WTC11 (cell line): ENCODE measurements at places on chromosomes 5 and 9. TPM values are rescaled to one million over a fixed set of nuclear protein-coding genes. Genes with fewer than 3 reads are reported as not detected.

ETF1 gene
- 110 to 137 TPM (median 115 TPM) in 3 replicates for total RNA-seq

PCDHAC1 gene
- 8.2 to 8.6 TPM (median 8.4 TPM) in 3 replicates for total RNA-seq

PRDM9 gene
- total RNA-seq, result 0.15 TPM in 1 of 3 replicates, not detected in the others

DNA sequence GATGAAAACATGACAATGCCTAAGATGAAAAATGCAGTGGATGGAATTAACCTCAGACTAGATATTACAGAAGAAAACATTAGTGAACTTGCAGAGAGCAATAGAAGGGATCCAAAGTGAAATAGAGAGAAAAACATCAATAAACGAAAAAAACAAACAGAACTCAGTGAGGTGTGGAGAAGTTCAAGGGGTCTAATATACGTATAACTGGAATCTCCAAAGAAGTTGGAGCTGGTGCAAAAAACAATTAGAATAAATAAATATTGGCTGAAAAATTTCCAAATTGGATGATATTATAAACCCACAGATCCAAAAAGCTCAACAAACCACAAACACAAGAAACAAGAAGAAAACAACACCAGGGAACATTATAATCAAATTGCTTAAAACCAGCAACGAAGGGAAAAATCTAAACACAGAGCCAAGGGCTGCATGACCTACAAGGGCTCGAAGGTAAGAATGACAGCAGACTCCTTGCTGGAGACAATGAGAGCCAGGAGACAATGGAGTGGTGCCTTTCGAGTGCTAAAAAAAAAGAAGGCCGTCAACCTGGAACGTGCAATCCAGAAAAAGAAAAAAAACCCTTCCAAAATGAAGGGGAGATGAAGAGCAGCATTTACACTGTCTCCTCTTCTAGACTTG is 11.8 kb downstream of the FAM163B start:
- no peak overlapping the region for H3K27ac ChIP-seq
- H3K4me1 ChIP-seq, result peaks cover 3% of the 10 kb centered on the region; the same call in 1 of the 2 replicates
- DNase-seq, result no peak
- peaks cover 17% of the 10 kb centered on the region for H3K27me3 ChIP-seq
- H3K4me3 ChIP-seq, result no peak overlapping the region
- peaks cover 18% of the 10 kb centered on the region for H3K36me3 ChIP-seq

- no peaks in the 10 kb centered on the region for H3K27me3 ChIP-seq
- no peak for DNase-seq
- H3K4me1 ChIP-seq, result no peaks in the 10 kb centered on the region
- H3K27ac ChIP-seq, result no peak overlapping the region
- no peak overlapping the region for H3K4me3 ChIP-seq
These were observed 104.2 kb downstream of the LIFR start for GRCh38 chr5:38452201-38452600.

- H3K27me3 ChIP-seq, result no peaks in the 10 kb centered on the region
- H3K36me3 ChIP-seq, result peaks cover 2% of the 10 kb centered on the region; the same call in 1 of the 2 replicates
- no peak overlapping the region for H3K4me3 ChIP-seq
- 0 out of 2 replicates have a peak, but pooled peaks cover 5% of the 10 kb centered on the region for H3K4me1 ChIP-seq
These were observed 421.1 kb downstream of the KIF4B start for GRCh38 chr5:155434681-155435080.

- H3K27me3 ChIP-seq, result no peaks in the 10 kb centered on the region; the same call in 1 of the 2 replicates
- H3K36me3 ChIP-seq, result peaks cover 17% of the 10 kb centered on the region
- no peak overlapping the region for H3K27ac ChIP-seq
- H3K4me1 ChIP-seq, result no peaks in the 10 kb centered on the region
These were observed 17.2 kb upstream of the GCNT1 start for GRCh38 chr9:76441551-76442322.

GRCh38 chr9:88702985-88703384 is 168.0 kb downstream of the NXNL2 start:
- H3K4me1 ChIP-seq, result no peaks in the 10 kb centered on the region
- no peak for DNase-seq
- no peak overlapping the region for H3K4me3 ChIP-seq
- H3K27me3 ChIP-seq, result no peaks in the 10 kb centered on the region
- H3K27ac ChIP-seq, result no peak overlapping the region

- H3K27ac ChIP-seq, result peak overlapping the region; percentile 87
- no peaks in the 10 kb centered on the region for H3K27me3 ChIP-seq
- H3K4me1 ChIP-seq, result peaks cover 92% of the 10 kb centered on the region
These were observed 74.0 kb downstream of the GNAQ start for GRCh38 chr9:77957652-77958051.

DNA sequence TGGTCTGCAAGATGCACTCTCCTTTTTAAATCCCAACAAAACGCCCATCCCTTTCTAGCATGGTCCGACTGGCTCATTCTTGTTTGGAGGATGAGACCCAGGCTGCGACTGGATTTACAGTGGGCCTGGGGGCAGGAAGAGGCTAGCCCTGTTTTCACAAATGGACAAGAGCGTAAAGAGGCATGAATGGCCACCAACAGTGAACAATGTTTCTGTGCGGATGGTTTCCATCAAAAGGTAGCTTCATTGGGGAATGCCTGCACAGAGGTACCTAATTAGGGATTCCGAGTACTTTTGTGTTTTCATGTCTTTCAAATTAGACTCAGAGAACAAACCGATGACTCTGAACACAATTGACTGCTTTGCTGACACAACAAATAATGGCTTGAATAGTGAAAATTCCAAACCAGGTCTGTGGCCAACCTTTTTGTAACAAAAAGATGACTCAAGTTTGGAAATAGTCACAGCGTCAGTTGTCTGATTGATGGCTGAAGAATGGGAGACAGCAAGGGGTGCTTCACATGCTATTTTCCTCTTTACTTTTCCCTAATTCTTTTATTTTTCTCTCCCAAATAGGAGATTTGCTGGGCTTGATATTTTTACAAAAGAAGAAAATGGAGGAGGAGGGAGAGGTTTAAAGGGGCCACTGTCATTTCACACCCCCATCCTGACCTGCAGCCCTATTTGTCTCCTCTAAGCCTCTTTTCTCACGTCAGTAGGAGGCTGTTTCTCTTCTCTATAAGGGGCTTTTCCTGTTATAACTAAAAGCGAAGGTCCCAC is 208.1 kb upstream of the S1PR3 start:
- H3K36me3 ChIP-seq, result no peaks in the 10 kb centered on the region
- H3K4me3 ChIP-seq, result no peak overlapping the region
- peaks cover 10% of the 10 kb centered on the region for H3K4me1 ChIP-seq
- no peaks in the 10 kb centered on the region for H3K27me3 ChIP-seq
- no peak overlapping the region for H3K27ac ChIP-seq

DNA sequence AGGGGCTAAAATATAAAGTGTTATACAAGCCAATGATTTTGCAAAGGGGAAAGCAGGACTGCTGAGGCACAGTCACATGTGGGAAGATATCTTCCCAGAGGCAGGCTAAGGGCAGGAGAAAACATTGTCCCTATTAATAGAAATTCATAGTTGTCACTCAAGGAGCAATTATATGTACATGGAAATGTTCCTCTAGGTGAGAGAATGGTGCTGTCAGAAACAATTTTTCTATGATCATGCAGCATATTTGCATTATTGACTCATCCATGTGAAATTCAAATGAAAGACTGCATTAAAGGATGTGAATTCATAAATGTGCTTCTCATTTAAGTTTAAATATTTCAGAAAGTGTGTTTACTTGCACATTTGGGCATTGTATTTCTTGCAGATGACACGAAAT is 775.9 kb upstream of the CDH9 start:
- peaks cover 4% of the 10 kb centered on the region; the same call in 1 of the 2 replicates for H3K36me3 ChIP-seq
- DNase-seq, result no peak
- H3K27ac ChIP-seq, result no peak overlapping the region
- no peaks in the 10 kb centered on the region for H3K4me1 ChIP-seq
- H3K4me3 ChIP-seq, result no peak overlapping the region
- H3K27me3 ChIP-seq, result peaks cover 3% of the 10 kb centered on the region; the same call in 1 of the 2 replicates

DNA sequence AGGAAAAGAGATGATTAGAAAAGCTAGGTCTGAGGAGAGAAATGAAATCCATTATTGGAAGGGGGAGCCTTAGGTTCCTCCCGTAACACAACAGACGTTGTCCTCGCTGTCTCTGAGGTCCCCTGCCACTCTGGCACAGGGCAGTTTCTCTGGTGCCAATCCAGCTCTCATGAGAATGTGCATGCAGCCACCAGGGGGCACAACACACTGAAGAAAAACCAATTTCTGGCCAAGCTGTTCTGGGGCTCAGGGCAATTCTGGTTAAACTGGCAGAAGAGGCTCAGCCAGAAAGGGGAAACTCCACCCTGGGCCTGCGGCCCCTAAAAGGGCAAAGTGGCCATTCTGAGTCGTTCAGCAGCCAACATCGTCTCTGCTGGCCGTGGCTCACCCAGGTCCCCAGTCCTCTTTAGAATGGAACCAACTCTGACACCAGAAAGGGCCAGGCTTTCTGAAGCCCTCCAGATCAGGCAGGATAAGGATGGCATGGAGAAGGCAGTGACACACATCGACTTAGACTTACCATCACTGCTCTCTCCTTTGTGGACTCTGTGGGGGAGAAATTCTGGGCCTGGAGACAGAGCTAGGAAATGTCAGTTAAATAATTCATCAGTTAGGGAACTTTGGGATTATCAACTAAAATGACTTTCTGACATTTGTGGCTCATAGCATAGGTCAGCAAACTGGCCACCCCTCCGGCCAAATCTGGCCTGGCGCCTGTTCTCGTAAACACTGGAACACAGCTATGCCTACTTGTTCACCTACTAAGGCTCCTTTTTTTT is 58.5 kb upstream of the GOLPH3 start:
- DNase-seq, result peak; percentile 77
- H3K27ac ChIP-seq, result 0 out of 2 replicates have a peak overlapping the region, but pooled peaks have one; percentile 7
- peaks cover 4% of the 10 kb centered on the region; the same call in 1 of the 2 replicates for H3K4me1 ChIP-seq
- peaks cover 67% of the 10 kb centered on the region for H3K36me3 ChIP-seq
- H3K4me3 ChIP-seq, result no peak overlapping the region

- H3K36me3 ChIP-seq, result no peaks in the 10 kb centered on the region
- H3K4me1 ChIP-seq, result peaks cover 9% of the 10 kb centered on the region
These were observed 38.2 kb upstream of the EXOC3 start for GRCh38 chr5:404666-405241.

GRCh38 chr9:122125509-122126330 is 32.6 kb upstream of the TTLL11 start:
- no peak overlapping the region for H3K27ac ChIP-seq
- peaks cover 43% of the 10 kb centered on the region for H3K27me3 ChIP-seq

GRCh38 chr5:56814361-56814962 is 887 bp upstream of the MAP3K1 start:
- H3K4me3 ChIP-seq, result peak overlapping the region; percentile 93
- H3K27ac ChIP-seq, result no peak overlapping the region
- H3K4me1 ChIP-seq, result peaks cover 40% of the 10 kb centered on the region
- DNase-seq, result peak; percentile 62
- H3K36me3 ChIP-seq, result no peaks in the 10 kb centered on the region

DNA sequence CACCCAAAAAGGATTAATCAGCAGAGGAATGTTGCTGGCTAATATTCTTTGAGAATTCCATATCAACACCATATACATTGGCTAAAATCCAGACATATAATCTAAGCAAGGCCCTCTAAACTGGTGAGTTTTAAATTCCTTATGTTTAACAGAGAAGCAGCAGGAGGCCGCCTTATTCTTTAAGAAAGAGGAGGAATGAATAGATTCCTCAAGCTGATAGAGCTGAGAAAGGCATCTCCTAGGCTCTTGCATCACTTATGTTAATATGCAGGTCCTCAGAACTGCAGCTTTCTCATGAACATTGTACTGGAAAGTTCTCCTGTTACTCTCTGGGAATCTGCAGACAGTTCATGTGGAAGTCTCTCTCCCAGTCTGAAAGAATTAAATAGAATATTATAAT is 20.1 kb upstream of the SMARCA2 start:
- H3K4me3 ChIP-seq, result no peak overlapping the region; the same call in 1 of the 2 replicates
- DNase-seq, result no peak
- no peaks in the 10 kb centered on the region for H3K27me3 ChIP-seq
- peak overlapping the region; percentile 87; the same call in 1 of the 2 replicates for H3K27ac ChIP-seq
- peaks cover 54% of the 10 kb centered on the region for H3K4me1 ChIP-seq

- DNase-seq, result no peak
- H3K36me3 ChIP-seq, result no peaks in the 10 kb centered on the region; the same call in 1 of the 2 replicates
- H3K27ac ChIP-seq, result no peak overlapping the region
- peaks cover 11% of the 10 kb centered on the region for H3K27me3 ChIP-seq
- no peak overlapping the region for H3K4me3 ChIP-seq
These were observed 25.6 kb upstream of the TDRD7 start for GRCh38 chr9:97386265-97386633.

GRCh38 chr9:113873926-113874325 is 2.2 kb upstream of the ZNF618 start:
- peaks cover 43% of the 10 kb centered on the region for H3K4me1 ChIP-seq
- H3K4me3 ChIP-seq, result no peak overlapping the region
- peaks cover 2% of the 10 kb centered on the region; the same call in 1 of the 2 replicates for H3K36me3 ChIP-seq

DNA sequence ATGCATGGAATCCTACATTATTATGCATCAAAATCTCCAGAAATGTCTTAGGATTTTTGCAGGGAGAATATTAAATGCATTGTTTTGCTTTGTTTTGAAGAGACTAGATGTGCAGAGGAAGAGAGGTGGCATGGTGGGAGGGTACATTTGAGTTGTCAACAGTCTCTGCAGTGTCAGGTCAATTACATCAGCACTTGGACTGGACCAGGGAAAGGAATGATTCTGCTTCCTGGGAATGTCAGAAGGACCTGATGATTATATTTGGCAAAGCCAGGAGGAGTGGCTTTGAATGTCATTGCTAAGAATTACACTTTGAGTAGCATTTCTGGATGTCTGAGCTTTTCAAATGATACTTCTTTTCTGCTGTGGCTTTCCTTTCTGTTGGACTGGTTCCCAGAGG is 17.5 kb upstream of the TMEFF1 start:
- no peak overlapping the region for H3K27ac ChIP-seq
- H3K36me3 ChIP-seq, result peaks cover 14% of the 10 kb centered on the region
- H3K4me1 ChIP-seq, result 0 out of 2 replicates have a peak, but pooled peaks cover 2% of the 10 kb centered on the region
- H3K27me3 ChIP-seq, result no peaks in the 10 kb centered on the region
